GM19239 (cell line): ENCODE measurements at places on chromosomes 4 and X.

GRCh38 chr4:87986508-87986907 is 11.0 kb downstream of the SPP1 start:
- DNase-seq = no peak

DNA sequence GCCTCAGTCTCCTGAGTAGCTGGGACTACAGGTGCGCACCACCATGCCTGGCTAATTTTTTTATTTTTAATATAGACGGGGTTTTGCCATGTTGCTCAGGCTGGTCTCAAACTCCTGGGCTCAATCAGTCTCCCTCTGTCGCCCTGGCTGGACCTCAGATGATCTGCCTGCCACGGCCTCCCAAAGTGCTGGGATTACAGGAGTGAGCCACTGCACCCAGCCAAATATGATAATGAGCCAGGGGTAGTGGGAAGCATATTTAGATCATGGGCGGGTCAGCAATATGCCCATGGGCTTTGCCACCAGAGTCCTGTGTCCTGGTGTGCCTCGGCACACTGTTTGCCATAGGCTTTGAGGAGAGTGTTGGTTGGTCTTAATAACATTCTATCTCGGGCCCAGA is 71.8 kb downstream of the FAM193A start:
- no peak for DNase-seq

- no peak for DNase-seq
Observed at GRCh38 chr4:129077326-129077725, 16.0 kb downstream of the SCLT1 start.

- DNase-seq = no peak
Observed at GRCh38 chrX:21656587-21657317, 1.4 kb downstream of the KLHL34 start.

DNA sequence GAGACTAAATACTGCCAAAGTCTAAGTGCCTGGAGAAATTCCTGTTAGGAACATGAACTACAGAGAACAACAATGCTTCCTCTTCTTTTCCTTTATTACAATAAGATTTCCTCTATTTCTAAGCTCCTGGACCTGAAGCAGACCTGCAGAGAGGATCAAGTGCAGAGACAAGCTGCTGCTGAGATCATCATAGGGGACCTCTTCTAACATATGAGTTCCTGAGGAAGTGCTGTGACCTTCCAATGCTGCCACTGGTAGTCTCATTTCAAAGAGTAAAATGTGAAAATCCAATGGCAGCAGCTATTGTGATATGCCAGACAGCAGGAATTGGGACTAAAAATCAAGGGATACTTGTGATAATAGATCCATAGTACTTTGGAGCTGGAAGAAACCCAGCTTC is 28.0 kb downstream of the CCNG2 start:
- DNase-seq = no peak

- no peak for DNase-seq
Observed at GRCh38 chrX:110871839-110872238, 76.2 kb upstream of the CHRDL1 start.

DNA sequence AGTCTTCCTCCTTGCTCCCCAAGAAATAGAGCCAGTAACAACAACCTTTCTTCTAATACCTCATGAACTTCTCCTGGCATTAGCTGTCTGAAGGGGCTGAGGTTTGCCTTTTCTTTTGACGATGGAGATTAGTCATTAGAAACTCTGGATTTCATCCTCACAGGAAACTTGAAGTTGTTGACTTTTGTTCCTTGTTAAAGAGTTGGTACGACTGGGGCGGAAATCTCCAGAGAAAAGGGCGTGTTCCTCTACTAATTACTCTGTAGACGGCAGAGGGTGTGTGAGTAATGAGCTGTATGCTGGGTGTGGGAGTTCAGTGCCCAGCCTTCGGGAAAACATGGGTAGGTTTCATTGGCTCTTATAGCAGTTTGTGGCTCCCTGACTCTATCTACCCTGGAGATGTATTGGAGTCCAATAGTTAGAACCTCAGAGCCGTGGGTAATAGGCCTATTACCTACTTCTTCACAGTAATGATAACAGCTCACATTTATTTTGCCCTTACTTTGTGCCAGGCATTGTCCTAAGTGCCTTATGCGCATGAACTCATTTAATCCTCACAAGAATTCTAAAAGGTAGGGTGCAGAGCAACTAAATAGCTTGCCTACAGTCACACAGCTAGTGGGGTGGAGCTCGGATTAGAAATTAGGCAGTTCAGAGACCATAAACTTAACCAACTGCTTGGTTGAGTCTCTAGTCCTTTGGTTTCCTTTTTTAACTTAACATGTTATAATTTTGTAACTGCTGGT is 23.4 kb downstream of the TMEM164 start:
- DNase-seq = no peak

- no peak for DNase-seq
Observed at GRCh38 chrX:140916872-140917271, 85.5 kb upstream of the SPANXB1 start.

DNA sequence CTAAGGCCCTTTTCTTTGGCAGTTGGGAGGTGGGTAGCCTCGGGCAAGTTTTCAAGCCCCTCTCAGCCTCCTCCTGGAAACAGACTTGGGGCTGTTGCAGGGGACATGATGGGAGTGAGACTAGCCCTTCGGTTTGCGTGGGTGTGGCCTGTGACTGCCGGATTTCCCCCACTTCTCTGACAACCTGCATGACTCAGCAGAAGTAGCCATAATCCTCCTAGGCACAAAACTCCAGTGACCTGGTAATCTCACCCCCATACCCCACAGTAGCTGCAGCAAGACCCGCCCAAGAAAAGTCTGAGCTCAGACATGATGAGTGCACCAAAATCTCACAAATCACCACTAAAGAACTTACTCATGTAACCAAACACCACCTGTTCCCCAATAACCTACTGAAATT is 433.7 kb upstream of the AMOT start:
- no peak for DNase-seq

DNA sequence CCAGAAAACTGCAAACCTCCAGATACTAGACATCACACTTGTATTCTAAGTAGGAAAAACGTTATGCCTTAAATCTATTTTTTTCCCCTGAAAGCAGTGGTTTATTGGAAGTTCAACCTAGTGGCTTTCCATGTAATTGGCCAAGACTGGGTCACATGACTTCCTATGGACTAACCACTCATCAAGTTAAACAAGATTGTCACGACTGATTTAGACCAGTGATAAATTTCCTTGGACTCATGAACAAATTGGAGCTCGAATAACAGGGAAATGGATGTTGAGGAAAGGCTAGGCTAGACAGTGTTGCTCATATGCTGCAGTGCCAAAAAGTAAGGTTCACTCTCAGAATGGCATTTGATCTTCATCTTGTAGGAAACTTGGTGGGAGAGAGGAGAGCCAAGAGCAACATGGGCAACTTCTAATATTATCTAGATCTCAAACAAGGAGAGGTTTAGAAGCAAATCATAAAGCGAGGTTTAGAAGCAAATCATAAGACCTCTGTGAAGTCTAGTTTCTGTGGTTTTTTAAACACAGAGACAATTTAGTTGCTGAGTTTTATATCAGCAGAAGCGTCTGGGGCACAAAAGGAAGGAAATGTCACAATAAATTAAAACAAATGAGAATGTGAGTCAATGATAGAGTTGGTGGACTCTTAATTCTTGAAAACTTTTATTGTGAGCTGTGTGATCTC is 165.6 kb upstream of the BOD1L1 start:
- DNase-seq = no peak

- no peak for DNase-seq
Observed at GRCh38 chr4:139622901-139623381, 42.7 kb upstream of the MGST2 start.

GRCh38 chr4:151169223-151169622 is 69.8 kb downstream of the RPS3A start:
- no peak for DNase-seq

DNA sequence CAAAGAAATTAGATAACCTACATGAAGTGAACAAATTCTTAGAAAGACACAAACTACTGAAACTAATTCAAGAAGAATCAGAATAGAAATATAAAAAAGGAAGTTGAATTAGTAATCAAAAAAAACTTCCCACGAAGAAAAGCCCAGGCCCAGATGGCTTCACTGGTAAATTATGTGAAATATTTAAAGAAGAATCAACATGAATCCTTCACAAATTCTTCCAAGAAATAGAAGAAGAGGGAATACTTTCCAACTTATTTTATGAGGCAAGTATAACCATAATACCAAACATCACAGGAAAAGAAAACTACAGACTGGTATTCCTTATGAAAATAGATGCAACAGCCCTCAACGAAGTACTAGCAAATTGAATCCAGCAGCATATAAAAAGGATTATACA is 30.7 kb downstream of the MOSPD2 start:
- DNase-seq = no peak

DNA sequence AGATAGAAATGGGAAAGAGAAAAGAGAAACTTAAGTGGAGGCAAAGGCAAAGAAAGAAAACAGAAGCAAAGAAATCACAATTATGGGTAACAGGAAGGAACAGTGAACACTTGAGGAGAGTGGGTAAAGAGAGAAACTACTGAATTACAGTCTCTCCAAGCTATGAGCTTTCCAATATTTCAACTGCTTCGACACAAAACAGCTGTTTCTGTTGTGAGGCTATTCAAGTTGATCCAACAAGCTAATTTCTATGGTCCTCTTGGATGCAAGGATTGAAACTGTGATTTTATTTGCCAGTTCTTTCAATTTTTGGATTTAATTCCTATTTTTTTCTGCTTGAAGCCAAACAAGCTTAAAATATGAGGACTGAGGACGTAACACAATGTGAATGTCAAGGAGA is 80.5 kb upstream of the ADGRA3 start:
- no peak for DNase-seq

GRCh38 chr4:111883557-111883999 is 261.7 kb upstream of the FAM241A start:
- DNase-seq = no peak

DNA sequence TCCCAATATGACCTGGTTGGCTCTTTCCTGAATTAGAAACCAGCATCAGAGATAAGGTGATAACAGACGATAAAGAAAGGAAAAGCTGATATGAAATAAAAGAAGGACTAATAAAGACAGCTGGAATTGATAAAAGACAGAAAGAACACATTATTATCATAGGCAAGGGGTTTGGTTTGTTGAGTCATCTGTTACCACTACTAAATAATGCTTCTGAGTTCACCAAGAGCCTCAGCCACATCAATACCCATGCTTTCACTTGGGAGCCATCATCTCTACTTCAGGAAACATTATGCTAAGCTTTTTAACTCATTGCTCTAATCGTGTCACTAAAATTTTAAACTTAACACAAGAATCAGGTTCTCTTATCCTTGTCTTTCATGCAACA is 27.6 kb downstream of the ANXA5 start:
- no peak for DNase-seq

- no peak for DNase-seq
Observed at GRCh38 chrX:134543288-134543687, 83.3 kb downstream of the HPRT1 start.

DNA sequence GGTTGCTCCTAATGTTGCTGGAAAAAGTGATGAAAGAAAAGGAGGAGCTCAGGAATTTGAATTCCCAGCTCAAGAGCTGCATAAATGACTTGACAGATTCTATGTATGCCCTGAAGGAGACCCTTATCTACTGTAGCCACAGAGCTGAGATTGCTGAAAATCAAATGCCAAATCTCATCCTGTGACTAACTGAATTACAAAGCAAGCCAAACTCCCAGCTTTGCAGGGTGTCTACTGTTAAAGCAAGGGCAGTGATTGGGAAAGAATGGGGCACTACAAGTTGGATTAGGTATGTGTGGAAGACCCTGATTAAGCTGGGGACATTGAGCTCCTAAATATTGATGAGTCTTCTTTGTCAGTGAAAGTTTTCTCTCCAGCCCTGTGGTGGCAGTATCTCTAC is 20.8 kb upstream of the SMIM9 start:
- DNase-seq = no peak
